GM10248 (cell line): ENCODE measurements at places on chromosomes 6 and 20.

GRCh38 chr20:43843096-43843964 is 71.3 kb upstream of the TOX2 start:
- no peak for DNase-seq

DNA sequence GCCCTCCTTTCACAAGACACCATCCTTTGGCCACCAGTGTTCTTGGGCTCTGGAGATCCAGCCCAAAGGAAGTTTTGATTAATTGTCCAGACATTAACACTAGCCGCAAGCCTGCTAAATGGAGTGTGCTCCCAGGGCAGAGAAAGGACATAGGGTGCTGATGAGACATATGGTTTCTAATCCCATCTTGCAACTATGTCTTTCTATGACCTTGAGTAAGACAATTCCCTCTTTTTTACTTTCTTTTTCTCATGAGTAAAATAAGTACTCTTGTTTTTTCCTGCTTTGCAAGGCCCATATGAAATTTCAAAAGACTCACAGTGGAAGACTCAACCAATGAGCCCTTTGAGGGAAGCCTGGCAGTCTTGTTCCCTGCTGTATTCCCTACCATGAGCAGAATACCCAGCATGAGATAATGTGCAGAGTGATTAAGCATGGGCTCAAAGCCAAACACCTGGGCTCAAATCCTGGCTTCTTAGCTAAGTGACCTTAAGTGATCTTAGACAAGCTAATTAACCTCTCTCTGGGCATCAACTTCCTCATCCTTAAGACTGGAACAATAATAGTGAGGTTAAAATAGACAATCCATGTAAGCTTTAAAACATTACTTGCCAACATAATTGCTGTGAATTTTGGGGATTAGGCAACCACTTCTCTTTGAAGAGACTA is at the start of gene WFDC10B:
Gene WFDC10B, minus strand, starts transcription at position 51 of the 669 bp plus-strand sequence. CDS start 19,027 bp downstream, outside the sequence.
- no peak for DNase-seq

GRCh38 chr6:111030008-111031007 is 48.5 kb downstream of the RPF2 start:
- DNase-seq, result no peak

GRCh38 chr6:53984163-53984562 is 127.1 kb upstream of the MLIP start:
- no peak for DNase-seq

- no peak for DNase-seq
Observed at GRCh38 chr6:21912151-21912832, 318.7 kb downstream of the SOX4 start.

DNA sequence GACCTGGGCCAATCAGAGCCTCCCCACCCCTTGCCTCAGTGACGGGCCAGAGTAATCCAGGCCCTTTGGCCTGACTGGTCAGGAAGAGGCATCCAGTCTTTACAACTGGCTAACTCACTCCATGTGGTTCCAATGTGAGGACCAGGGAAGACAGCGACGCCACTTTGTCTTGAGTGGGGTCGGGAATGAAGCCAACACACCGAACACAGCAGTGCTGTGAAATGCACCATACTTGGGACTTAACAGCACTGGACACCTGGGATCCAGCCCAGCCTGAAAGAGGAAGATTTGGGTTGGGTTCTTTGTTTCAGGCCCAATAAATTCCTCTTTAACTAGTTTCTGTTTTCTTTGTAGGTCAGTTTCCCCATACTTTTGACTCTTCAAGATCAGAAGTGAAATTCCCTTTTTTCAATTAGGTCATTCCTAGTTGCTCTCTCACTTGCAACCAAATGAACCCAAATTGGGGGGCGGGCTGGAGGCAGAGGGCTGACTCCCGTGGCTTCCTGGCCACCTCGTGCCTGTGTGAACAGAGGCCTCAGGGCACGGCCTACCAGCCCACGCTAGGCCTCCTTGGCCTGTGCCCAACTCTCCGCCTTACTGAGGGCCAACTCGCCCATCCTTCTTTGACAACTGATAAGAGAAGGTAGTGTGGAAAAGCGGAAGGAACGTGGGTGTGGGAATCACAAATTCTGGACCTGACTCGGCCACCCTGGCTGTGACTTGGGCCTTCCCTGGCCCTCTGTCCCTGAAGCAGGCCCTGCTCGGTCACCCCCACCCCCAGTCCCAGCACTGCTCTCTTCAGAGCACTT is 17.1 kb downstream of the SULF2 start:
- no peak for DNase-seq
